Activated CD4-positive, alpha-beta T cell treated with anti-CD3 and anti-CD28 coated beads for 24 hours (primary cell): ENCODE measurements at places on chromosomes 12 and 14.

- no peak for DNase-seq
Observed at GRCh38 chr14:60490270-60490669, 4.4 kb upstream of the C14orf39 start.

DNA sequence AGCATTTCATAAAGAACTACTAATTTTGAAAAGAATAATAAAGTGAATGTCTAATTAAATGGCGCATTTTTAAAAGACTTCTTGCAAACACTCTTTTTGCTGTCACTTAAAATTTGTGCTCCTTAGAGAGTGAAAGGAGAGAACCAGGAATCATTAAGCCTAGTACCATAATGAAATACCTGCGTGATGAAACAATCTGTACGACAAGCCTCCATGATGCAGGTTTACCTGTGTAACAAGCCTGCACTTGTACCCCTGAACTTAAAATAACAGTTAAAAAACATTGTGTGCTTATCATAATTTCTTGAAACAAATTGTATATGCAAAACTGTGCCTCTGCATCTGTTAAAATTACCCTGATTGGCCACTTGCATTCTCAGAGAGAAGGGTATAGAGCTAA lies 108.1 kb downstream of the MGAT4C start:
- no peak for DNase-seq

DNA sequence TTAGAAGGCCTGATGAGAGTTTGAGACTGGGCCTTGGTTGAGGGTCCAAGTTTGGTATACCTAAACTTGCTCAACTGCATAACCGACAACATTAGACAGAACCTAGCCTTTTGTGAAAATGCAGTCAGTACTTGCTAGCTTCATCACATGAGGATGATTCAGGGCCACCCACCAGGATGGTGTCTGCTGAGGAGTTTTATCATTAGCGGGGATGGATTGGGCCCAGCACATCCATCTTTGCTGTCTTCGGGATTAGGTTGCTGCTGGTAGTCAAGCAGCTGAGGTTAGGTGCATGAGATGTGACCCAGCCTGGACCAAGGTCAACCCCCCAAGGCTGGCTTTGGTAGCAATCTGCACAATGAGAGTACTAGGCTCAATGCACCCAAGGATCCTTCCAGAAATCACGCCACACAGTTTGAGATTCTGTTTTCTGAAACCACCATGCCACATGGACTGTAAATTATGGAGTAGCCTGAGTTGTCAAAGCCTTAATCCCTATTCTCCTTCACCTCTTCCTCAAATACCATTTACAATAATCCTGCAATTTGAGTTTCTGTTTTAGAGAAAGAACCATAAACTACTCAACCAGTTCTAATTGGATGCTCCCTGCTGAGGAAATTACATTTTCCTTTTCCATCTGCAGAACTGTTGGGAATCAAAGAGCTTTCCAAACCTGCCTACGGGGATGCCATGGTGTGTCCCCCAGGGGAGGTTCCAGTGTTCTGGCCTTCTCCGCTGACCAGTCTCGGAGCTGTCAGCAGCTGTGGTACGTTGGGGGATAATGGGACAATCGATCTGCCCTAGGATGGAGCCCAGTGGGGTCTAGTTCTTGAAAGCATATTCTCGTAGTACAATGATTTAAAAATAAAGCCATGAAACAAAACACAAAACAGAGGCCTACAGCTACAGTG lies 61.7 kb downstream of the DGLUCY start:
- no peak for DNase-seq

- no peak for DNase-seq
Observed at GRCh38 chr12:23204933-23205778, 580.2 kb downstream of the ETNK1 start.

DNA sequence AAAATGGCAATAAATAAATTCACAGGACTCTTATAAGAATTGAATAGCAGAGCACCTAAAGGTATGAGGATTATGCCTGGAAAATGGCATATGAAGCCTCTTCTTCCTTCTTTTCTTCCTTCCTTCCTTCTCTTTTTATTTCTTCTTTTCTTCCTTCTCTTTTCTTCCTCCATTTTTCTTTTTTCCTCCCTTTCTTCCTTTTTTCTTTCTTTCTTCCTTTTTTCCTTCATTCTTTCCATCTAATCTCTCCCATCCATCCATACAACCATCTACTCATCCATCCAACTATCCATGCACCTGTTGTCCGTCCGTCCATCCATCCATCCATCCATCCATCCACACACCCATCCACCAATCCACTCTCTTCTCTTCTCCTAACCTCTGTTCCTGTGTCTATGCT lies 173.8 kb downstream of the TBX5 start:
- no peak for DNase-seq

DNA sequence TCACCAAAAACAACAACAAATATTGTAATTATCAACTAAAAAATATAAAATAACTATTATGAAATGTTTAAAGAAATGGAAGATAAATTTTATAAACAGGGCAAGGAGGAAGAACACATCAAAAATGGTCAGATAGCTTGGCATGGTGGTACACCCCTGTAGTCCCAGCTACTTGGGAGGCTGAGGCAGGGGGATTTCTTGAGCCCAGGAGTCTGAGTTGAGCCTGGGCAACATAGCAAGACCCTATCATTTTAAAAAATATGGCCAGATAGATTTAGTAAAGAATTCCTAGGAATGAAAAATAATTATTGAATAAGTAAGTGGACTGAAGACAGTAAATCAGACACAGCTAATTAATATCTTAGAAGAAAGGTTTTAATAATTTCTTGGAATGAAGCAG lies 32.6 kb downstream of the ITPR2 start:
- DNase-seq: no peak

- DNase-seq: no peak
Observed at GRCh38 chr12:63144556-63144955, 6.4 kb downstream of the AVPR1A start.

DNA sequence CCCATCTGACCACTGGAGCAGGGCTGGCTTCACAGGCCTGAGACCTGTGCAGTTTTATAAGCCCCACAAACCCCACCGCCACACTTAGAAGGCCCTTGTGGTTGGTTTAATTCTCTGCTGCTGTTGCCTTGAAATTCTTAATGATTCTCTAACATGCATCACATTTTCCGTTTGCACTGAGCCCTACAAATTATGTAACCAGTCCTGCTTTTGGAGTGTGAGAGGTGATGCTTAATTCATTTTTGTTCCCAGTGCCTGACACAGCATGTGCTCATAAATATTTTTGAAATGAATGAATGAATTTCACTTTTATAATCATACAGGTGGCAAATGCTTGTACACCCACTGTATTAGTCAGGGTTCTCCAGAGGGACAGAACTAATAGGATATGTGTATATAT lies 52.8 kb upstream of the PLXNC1 start:
- DNase-seq: no peak

GRCh38 chr14:61491876-61492434 lies 170.6 kb downstream of the PRKCH start:
- no peak for DNase-seq

DNA sequence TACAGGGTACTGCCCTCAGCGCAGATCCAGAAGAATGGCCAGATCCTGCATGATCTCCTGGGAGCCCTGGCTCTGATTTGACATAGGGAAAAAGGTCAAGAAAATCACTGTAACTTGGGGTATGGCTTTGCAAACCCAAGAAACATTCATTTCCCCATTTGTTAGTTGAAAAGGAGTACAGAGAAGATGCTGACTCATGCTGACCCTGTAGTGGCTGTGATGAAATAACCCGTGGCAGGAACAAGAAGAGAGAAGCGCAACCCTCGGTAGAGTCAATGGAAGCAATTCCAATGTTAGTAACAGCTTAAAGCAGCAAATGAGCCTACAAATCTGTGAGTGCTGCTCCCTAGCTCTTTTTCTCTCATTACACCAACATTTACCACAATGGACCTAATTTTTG lies 281.6 kb upstream of the NPAS3 start:
- DNase-seq: no peak

DNA sequence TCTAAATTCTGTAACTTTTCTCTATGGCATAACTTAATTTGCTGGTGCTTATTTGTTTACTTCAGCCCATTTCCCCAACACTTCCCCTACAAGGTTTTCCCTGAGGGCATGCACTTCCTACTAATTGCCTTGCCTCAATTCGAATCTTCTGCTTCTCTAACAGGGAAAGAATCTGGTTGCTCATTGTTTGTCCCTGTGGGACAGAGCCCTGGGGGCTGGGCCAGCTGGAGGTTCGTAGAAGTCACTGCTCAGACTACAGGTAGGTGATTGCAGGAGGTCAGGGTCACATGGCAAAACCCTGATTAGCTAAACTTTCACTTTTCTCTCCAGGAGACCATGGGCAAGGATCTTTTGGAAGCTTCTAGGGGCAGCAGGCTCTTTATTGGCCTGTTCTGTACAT lies 72.0 kb downstream of the ZFC3H1 start:
- DNase-seq: no peak

GRCh38 chr14:61048640-61049039 lies 67.6 kb downstream of the SLC38A6 start:
- no peak for DNase-seq

- DNase-seq: no peak
Observed at GRCh38 chr12:21509768-21510167, 8.2 kb downstream of the GOLT1B start.

DNA sequence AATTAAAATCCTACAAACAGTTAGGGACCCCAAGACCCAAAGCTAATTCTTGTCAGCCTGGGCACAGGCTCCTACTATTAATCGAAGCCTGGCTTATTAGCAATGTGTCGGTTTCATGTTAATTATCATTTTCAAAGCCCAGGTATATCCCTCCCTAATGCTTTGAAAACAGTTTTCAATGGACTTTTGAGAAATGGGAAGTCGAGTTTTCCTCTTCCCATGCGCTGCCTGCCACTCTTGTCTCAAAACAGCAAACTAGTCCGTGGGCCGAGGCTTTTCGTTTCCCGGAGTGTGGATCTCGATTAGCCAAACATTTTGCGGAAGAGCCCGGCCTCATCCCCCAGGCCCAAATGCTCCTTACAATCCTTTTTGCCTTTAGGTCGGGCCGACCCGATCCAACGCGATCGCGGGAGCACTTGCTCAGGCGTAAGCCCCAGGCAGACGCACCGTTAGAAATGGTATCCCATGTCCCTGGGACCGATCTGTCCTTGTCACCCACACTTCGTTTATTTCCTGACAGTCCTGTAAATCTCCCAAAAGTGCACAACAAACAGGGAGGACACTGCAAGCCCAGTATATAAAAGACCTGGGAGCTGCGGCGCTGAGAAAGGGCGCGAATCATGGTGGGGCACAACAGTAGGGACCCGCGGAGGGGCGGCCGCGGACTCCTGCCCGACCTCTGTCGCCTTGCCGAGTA lies 1.5 kb downstream of the SIX6 start:
- no peak for DNase-seq

- DNase-seq: no peak
Observed at GRCh38 chr14:92463141-92463540, 50.4 kb upstream of the RIN3 start.

- DNase-seq: no peak
Observed at GRCh38 chr14:94161058-94161457, 13.1 kb upstream of the PPP4R4 start.

GRCh38 chr14:35366056-35366451 lies 38.5 kb downstream of the NFKBIA start:
- no peak for DNase-seq

DNA sequence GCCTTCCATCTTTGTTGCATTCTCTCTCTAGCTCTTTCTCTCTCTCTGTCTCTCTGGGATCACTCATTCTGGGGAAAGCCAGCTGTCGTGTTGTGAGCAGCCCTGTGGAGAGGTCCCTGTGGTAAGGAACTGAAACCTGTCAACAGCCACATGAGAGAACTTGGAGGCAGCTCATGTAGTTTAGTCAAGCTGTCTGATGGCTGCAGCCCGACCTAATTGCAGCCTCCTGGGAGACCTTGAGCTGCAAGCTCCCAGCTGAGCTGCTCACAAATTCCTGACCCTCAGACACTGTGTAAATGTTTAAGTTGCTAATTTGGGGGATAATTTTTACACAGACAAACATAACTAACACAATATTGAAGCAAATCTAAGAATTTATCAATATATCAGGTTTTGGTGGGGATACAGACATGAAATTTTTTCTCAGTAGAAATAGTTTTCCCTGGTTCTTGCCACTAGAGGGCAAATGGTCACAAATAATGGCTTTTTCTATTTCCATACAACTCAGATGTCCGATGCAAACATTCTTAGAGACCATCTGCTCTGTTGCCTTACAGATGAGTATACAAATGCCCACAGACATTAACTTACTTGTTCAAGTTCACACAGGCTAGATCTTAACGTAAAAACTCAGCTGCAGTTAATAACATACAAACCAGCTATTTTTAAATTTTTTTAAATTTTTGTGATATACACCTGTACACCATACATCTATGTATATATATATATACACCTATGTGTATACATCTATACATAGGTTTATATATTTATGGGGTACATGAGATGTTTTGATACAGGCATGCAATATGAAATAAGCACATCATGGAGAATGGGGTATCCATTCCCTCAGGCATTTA lies 15.5 kb upstream of the KRR1 start:
- DNase-seq: no peak

DNA sequence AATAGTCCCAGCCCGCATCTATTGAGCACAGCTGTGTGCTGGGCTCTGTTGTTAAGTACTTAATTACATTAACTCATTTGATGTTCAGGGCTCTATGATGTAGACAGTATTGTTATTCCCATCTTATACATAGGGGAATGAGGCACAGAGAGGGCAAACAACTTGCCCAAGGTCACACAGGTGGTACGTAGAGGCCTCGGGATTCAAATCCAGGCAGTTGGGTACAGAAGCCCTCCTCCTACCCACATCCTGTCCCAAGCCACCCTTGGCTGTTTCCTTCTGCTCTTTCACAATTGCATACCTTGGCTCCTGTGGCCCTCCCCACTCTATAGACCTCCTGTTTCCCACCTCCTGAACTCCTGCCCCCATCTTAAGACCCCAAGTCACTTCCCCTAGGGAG lies 10.0 kb upstream of the GPR68 start:
- DNase-seq: no peak

GRCh38 chr12:7439579-7440505 lies 4.1 kb downstream of the CD163L1 start:
- DNase-seq: peak; percentile 8

GRCh38 chr14:27391331-27391730 lies 793.5 kb upstream of the NOVA1 start:
- no peak for DNase-seq

DNA sequence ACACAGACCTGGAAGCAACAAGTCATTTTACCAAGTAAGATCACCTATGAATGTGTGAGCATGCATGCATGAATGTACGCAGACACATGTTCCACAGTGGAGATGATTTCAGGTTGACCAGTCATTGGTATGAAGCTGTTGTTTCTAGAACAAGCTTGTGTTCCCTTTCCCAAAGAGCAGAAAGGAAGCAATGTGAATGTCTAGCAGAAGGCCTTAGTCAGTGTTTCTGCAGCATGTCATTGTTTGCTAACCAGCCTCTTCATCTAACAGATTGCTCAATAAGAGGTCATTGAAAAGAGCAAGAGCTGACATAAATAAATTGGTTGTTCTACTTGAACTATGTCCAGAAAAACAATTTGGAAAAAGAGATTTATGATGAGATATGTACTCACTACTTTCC lies 191.4 kb downstream of the PLCZ1 start:
- DNase-seq: no peak

DNA sequence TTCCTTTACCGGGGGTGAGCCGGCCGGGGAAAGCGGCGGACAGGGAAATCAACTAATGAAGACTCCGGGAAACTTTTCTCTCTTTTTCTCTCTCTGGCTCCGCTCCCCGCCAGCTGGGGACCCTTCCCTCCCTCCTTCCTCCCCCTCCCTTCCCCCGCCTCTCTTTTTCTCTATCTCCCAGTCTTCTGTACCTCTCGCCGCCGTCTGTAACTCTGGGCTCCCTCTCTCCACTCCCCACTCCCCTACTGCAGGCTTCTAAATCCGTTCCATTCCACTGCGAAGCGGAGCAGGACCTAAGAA lies 6.9 kb upstream of the HOXC11 start:
- no peak for DNase-seq
